HAP-1 (cell line): ENCODE measurements at places on chromosomes 16 and 17.

- no peak for DNase-seq
Measured at GRCh38 chr17:19487024-19487600, 46.5 kb upstream of the SLC47A1 start.

GRCh38 chr16:55503726-55504550 is 4.9 kb upstream of the LPCAT2 start:
- no peak for DNase-seq

DNA sequence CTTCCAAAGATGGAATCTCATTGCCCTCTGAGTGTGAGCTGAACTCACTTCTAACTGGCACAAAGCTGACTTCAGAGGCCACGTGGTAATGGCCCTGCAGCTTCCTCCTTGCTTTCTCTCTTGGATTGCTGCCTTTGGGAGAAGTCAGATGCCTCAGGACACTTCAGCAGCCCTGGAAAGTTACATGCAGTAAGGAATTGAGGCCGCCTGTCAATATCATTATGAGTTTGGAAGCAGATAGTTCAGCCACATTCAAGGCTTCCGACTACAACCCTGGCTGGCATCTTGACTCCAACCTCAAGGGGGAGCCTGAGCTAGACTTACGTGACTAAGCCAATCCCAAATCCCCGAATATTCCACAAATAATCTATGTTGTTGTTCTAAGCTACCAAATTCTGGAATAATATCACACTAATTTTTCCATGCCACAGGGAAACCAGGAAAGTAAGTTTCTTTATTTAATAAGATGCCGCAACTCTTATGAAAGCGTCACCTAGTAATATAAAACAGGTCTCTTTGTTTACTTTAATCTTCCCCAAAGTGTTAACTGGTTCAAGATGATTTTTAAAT is 13.6 kb downstream of the CEP20 start:
- DNase-seq, result peak; percentile 67

GRCh38 chr16:21656795-21657768 is 4.7 kb upstream of the IGSF6 start:
- DNase-seq, result peak; percentile 54

DNA sequence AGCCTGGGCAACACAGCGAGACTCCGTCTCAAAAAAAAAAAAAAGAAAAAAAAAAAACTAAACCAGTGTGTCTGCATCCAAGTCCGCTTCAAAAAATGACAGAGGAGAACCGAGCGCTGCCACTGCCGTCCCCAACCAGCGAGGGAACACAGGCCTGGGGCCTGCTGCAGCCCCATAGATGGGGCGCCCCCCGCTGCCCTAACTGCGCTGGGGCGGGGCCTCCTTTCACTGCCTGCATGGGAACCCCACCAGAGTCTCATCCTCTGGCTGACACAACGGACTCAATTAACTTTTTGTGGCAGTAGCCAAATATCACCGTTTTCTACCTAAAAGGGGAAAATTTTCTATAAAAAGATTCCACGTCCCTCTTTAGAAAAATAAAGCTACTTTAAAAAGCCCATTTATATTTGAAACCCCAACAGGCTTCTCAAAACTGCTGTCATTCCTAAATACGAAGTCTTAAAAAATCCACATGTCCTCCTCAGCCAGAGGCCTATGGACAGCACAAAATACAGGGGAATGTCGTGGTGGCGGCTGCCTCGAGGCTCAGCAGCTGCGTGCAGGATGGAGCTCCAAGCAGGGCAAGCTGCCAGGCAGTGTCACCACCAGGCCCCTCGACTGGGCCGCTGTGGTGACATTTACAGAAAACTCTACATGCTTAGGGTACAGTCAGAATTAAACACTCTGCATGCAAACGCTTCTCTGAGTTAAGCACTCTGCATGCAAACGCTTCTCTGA is 30.3 kb downstream of the KLHDC4 start:
- DNase-seq, result no peak

DNA sequence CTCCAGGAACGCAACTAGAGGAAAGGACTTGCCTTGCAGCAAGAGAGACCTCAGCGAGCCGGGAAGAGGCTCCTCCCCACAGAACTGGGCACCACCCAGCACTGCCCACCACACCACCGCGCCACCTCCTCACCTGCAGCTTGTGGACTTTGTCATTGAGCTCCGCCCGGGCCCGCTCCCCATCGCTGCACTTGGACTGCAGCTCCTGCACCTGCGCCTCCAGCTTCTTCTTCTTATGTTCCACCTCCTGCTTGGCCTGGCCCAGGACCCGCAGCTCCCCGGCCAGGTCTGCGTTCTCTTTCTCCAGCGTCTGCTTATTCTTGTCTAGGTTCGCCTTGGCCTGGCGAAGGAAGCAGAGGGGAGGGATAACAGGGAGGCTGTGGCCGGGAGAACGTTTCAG is 76.7 kb downstream of the NDE1 start:
- no peak for DNase-seq

DNA sequence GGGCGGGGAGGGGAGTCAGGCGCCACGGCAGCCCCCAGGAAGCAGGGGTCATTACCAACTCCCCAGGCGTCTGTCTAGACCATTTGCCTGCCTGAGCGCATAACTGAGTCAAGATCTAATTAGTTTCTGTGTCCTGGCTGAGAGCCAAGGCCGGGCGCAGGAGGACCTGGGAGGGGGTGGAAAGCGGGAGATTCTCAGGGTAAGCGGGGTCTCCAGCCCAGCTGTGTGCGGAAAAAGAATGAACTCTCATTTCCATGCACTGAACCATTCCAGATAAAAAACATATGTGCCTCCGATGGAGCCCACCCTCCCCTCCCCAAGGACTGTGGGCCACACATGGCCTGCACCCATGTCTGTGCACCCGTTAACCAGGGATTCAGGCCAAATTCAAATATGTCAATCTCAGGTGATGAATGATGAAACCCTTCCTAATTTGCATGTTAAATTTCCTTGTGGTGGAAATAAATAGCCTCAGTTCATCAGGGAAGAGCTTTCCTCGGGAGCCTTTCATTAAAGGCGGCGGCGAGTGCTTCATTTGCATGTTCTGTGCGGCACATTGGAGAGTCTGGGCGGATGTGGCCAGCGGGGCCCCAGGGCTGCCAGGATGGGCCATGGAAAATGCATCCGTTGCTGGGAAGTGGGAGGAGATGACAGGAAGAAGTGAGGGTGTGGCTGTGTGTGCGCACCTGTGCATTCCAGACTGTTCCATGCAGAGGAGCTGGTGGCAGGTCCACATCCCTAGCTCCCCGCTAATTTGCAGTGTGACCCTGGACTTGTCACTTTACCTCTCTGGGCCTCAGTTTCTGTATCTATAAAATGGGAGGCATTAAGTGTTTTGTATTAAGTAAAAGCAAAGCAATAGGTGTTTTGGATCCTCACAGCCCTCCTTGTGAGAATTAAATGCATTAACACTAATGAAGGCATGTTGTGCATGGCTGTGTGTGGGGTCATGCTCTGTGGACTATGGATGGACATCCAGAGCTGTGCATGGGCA is 151.1 kb downstream of the SDK2 start:
- no peak for DNase-seq

DNA sequence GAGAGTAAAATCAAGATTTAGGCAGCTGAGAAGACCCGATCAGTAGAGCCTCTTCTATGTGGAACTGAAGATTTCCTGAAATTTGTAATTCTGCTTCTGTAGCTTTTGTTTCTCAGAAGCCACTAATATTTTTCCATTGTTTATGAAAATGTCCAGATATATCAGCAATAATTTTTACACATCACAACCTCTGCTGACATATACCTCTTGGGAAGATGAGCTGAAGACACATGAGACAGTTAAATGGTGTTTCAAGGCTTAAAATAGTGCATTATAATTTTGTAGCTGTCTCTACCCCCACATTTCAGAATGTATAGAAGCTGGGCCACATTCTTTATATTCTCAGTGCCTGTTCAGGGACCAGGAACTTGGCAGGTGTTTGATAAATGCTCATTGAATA is 320.6 kb downstream of the HS3ST4 start:
- DNase-seq, result no peak

DNA sequence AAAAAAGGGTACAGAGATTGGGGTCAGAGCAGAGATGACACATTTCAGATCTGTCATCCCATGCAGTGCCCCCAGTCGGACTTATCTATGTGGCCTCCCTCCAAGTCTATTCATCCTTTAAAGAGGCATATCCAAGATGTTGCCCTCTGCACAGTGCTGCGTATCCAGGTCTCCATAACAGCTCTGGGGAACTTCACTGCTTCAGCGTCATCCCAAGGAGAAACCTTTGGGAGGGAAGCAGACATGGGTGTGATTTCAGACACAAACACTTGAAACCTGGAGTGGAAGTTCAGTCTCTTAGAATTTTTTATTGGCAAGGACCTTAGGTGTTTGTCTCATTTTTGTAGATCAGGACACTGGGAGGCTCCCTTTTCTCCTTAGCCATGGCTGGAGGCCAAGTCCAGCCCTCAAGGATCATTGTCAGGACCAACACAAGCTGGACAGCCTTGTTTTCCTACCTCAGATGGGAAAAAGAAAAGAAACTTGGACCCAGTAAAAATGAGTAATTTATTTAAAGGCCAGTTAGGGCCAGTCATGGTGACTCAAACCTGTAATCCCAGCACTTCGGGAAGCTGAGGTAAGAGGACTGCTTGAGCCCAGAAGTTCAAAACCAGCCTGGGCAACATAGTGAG is 23.9 kb upstream of the NLK start:
- no peak for DNase-seq

- DNase-seq, result no peak
Measured at GRCh38 chr16:83231729-83232128, 576.0 kb upstream of the HSBP1 start.

DNA sequence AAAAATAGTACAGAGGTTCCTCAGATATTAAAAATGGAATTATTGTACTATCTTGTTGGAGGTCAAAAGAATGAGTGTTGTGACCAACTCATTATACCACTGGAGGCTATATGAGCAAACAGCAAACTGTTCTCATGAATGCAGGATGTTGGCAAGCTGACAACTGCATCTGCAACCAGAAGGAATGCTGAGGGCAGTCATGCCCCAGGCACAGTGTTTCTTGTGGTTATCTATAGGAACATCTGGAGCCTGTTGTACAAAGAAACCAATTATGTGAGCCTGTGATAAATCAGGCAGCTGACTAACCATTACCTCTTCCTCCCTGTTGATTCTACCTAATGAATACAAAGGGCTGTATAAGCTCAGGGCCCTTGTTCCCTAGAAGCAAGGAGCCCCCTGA is 2057.1 kb downstream of the TP53TG3F start:
- DNase-seq, result no peak

DNA sequence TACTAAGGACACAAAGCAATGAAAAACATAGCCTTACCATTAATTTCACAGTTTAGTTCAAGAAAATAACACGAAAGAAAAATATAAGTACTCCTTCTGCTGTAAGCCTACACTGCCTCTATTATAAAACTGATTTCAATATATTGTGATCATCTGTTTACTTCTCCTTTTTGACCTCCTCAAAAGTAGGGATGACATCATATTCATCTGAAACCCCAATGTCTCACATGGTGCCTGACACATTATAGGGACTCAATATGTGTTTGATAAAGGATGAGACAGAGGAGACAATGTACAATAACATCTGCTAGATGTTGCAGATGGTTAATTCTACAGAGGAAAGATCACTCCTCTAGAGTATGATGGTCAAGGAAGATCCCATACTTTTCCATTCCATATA is 118.4 kb upstream of the NOG start:
- DNase-seq, result no peak

DNA sequence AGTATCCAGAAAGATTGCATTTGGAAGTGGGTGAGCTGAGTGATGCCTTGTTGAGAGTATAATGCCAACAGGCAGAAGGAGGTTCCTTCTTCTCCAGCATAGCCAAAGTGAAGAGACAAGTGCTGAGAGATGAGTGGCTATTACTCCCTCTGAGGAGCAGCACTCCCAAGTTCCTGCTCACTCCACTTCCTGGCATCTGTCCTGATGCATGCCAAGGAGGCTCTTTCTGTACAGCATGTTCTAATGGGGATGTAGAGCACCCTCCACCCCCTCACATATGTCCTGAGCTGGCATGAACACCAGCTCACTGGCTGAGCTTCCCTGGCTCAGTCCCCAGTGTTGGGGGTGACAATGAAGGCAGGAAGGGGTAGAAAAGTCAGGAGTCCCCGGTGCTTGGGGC is 44.2 kb upstream of the DNAH9 start:
- DNase-seq, result no peak

DNA sequence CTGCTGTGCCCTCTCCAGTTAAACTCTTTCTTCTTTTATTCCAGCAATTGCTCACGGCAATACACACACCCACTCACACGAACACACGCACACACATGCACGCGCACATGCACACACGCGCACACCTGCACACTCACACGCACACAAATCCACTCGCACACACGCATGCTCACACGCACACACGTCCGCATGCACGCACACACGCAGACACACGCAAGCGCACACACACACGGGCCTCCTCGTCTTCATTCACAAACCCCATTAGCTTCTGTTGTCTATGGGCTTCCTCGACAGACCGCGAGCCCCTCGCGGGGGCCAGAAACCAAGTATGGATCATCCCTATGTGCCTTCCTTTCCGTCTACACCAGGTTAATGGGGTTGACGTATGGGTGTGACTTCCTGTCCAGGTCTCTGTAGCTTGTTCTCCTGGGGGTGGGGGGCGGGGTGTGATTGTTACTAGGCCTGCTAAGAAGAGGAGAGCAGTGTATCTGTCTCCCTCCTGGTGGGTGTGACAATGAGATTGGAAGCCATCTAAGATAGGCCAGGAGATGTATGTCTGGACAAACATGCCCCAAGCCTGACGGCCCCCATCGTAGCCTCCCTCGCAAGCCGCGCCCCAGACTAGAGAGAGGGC is 670 bp upstream of the CTF1 start:
- no peak for DNase-seq

- DNase-seq, result no peak
Measured at GRCh38 chr16:31130336-31130891, 5.1 kb downstream of the PRSS8 start.

GRCh38 chr17:6681671-6682070 is 30.1 kb downstream of the C17orf100 start:
- DNase-seq, result no peak

- DNase-seq, result no peak
Measured at GRCh38 chr16:85389679-85390470, 223.2 kb upstream of the GSE1 start.
